ENCODE measurements at places on chromosomes 5 and 9.

GRCh38 chr5:146490089-146490843 is 25.7 kb downstream of the GPR151 start:
- no peak for DNase-seq

DNA sequence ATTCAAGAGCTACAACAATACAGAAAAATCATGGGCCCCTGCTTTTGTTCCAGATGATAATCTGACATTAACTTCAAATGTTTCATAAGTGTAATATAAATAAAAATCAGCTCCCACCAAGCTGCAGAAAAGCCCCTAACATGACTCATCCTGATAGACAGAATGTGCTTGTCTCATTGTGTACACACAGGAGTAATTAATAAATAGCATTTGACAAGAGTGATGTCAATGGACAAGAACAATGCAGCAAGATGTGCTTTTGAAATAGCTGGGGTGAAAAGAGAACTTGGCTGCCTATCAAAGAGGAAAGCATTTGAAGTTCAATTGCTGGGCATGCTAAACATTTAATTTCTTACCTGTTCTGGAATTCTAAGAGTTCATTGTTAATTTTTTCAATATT is 79.2 kb downstream of the DNAH5 start:
- no peak for DNase-seq

DNA sequence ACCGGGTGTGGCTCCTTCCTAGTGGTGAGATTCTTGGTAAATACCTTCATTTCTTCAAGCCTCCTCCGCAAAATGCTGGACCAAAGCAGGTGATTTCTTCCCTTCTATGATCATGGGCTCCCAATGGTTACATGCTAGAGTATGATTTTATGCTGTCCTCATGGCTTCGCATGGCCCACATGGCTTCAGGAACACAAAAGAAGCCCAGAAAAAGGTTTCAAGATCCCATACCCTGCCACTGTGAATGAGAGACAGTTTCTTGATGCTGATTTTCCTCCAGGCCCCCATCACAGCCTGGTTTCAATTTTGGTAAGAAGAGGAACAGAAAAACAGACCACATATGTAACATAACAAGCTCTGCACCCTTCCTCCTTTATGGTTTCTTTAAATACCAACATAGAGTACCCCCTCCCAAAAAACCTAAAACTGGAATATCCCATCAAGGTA is 2.4 kb upstream of the RXFP3 start:
- DNase-seq = no peak

DNA sequence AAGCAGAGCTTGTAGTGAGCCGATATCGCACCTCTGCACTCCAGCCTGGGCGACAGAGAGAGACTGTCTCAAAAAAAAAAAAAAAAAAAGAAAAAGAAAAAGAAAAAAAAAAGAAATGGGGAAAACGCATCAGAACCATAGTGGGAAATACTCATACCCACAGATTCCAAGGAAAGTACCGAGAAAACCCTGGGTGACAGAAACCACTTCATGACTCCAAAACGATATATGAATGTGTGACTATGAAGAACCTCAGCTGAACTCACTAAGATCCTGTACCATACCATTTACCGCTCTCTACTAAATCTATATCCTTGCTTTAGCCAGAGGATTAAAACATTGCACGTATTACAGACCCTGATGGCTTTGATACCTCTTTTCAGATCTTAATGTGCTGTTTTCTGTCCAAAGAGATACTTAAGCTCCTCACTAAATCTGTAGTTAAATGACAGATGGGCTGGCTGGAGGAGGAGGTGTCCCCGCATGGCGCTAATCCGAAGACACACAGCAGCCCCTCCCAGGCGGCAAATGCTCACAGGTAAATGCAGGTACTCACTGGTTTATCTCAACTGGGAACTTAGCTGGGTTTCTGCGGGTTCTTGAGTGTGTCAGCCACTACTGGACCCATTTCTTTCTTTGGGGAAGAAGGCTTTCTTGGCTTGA is 2.8 kb downstream of the LPCAT1 start:
- DNase-seq = no peak

DNA sequence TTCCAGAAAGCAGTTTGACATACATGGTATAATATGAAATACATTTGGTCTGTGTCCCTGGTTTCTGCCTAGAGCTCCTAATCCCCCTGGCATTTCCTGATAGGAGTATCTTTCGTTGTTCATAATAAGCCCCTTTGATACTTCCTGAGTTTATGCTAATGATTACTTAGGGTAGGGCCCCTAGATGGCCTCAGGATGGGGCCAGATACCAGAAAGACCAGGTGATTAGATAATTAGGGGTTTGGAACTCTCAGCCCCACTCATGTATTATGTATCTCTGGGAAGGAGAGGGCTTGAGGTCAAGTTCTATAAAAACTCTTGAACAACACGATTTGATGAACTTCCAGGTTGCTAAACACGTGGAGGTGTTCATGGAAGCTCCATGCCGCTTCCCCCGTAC is 163.3 kb upstream of the ZNF608 start:
- DNase-seq = no peak

- no peak for DNase-seq
Measured at GRCh38 chr5:139725073-139725830, 70.4 kb upstream of the PSD2 start.

DNA sequence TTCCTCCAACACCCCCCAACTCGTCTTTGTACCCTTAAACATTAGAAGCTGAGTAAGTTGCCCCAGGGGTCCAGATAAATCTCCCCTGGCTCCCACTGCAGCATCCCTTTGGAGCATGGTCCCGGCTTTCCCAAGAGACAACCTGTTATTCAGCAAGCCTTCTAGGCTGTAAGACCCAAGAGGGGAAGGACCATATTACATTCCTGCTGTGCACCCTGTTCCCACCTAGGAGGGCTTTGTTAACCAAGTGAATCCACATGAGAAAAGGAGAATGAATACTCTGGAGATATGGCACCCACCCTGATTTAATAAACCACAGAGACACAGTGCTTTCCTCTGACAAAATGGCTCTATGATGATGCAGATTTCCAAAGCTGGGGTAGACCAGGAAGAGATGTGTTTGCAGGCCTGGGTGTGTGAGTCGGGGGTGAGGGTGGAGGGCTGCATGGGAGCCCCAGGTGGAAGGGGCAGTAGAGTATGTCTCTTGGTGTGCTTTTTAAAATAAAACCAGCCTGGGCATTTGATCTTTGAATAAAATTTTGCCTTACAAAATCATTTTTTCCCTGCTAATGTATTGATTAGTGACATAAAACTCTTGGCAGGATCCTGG is 325.2 kb downstream of the DRD1 start:
- DNase-seq = no peak

DNA sequence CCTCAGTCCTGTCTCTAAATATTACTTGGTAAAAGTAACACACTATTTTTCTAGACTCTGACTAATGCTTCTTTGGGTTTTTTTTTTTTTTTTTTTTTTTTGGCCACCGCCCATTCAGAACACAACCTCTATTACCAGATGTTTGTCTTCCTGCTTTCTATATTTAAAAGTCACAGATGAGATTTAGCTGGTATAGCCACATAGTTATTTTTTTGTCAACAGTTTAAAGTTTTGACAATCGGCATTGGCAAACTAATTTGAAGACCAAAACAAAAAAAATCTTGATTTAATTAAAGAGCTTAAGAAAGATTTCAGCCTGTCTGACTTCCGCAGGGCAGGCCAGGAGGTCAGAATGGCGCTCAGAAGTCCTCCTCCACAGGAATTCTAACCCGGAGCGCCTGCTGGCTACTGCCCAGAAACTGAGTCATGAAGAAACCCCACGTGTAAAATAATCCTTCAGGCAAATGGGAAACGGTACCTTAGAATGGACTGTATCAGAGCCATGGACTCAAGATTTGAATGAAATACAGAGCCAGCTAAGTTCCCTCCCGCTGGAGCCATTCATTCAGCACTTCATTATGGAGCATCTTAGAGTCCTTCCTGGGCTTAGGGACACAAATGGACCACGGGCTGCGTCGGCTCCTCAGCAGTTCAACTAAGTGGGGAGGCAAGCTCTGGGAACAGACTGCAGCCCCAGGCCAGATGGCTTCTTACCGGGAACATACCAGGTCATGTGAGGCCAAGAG is 55.6 kb downstream of the PTPDC1 start:
- no peak for DNase-seq

- DNase-seq = no peak
Measured at GRCh38 chr5:42962124-42962523, 78.0 kb downstream of the ANXA2R start.

- no peak for DNase-seq
Measured at GRCh38 chr5:165138236-165138635, 1632.8 kb downstream of the MAT2B start.

- no peak for DNase-seq
Measured at GRCh38 chr5:68325065-68325580, 109.6 kb downstream of the PIK3R1 start.

DNA sequence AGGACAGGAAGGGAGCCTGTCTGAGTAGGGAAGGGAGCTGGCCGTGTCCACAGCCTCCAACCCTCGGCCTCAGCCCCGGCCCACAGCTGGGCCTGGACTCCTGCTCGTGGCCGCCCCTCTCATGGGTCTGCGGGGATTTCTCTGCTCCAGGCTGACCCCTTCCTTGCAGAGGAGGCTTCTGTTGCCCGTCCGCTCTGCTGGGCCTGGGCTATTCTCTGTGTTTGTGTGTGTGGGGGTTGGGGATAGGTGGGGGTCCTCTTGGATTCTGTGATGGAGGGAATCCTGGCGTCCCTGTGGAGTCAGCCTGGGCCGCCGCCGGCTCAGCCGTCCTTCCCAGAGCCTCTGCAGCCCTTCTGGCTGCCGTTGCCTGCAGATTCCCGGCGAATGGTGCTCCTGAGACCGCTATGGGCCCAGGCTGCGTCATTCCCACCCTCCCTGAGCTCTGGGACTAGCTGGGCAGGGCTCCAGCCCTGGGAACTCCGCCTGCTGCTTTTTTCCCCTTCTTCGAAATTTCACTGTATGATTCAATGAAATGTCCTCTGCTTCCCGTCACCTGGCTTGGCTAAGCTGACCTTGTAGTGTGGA is 64.2 kb downstream of the FGF18 start:
- DNase-seq = no peak

- peak; percentile 63 for DNase-seq
Measured at GRCh38 chr9:130172161-130172857, at the start of gene NCS1. TSS of gene NCS1 (plus strand) at chr9:130172404. CDS start at chr9:130172664, 260 bp downstream.

- DNase-seq = no peak
Measured at GRCh38 chr5:110104726-110105669, 415.3 kb downstream of the MAN2A1 start.

DNA sequence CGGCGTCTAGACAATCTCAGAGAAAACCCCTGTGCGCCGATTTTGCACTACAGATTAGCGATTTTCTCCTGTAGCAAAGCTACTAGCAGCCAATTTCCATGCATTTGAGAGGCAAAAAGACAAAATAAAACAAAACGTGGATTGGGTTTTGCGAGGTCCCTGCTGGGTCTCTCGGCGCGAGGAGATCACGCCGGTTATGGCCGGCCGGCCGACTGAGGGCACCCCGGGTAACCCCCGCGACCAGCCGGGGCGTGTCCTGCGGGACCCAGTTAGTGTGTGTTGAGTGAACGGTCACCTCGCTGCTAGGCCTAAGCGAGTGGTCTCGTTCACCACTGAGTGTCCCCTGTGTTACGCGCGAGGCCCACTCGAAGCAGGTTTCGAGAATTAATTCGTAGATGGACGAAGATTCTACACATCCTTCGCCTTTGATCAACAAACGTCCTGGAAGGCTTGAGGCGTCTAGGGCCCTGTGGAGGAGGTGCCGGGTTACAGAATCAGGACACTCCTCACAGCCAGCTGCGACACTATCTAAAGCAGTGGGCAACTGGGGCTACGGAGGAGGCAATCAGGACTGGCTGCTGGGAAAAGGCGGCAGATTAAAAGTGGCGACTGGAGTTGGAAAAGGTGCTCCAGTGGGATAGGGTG is 764 bp upstream of the VDAC1 start:
- peak; percentile 70 for DNase-seq

GRCh38 chr9:132946631-132947295 is 2.3 kb upstream of the TSC1 start:
- DNase-seq = peak; percentile 47

DNA sequence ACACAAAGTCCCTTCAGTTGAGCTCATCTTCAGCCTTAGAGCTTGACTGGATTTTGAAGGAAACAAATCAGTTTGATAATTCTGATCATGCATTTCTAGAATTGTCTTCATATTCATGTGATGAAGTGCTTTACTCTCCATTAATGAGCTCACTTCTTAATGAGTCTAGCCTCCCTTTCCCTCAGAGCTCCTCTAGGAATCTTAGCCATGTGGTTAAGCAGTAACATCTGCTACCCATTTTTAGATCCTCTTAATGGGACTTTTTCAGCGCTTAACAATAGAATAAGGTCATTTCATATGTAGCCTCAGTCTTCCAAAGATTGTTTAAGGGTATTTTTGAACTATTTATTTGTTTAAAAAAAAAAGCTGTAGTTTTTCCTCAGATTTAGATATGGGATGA is 36.9 kb upstream of the LURAP1L start:
- no peak for DNase-seq

DNA sequence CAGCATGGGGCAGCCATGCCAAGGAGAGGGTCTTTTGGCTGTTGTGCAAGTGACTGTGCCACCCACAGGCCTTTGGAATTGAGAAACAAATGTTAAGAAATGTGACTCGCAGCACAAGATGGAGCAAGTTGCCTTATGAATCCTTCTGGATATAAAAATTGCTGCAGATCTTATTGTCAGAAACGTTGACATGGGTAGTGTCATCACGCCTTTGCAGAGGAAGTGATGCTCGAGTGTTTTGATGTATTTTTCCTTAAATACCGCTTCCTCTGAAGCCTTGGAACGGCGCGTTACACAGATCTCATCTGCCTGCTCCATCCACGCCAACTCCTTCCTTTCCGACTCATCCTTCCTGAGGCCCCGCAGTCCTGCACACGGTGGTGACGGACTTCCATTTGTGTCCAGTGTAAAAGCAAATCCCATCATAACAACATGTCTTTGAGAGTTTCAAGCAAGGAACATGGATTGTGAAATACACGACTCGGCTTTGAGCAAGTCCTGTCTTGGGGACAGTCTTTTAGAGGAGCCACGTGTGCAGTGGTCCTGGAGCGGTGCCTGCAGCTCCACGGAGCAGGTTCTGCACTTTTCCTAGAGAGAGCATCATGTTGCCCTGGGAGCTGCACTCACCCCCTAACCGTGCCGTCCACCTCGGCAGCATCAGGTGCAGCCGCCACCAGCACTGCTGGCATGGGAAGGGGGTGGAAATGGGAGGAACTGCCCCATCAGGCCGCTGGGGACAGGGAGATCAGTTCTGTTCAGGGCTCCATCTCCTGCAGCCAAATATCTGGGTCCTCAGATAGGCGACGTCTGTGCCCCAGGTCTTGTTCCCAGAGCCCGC is 15.1 kb downstream of the ROPN1L start:
- no peak for DNase-seq

GRCh38 chr5:158205992-158206391 is 347.0 kb upstream of the CLINT1 start:
- no peak for DNase-seq

DNA sequence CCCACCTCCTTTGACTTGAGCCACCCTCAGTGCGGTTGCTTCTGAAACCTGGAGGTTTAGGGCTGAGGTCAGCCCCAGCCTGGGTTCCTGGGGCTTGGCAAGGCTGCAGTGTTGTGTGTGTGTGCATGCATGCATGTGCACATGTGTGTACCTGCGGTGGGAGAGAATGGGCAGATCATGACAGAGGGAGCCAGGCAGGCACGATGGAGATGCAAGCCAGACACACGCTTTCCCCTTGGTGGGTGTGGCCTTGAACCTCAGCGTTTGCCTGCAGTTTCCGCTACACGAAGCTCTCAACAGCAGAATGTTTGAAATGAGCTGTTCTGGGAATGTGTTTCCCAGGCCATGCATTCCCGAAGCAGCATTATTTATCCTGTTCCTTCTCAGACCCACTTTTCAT is 65.9 kb upstream of the RAPGEF1 start:
- DNase-seq = no peak

Measured in H9 (cell line).